ENCODE measurements at places on chromosomes 12 and 14. TPM values are rescaled to one million over a fixed set of nuclear protein-coding genes. Genes with fewer than 3 reads are reported as not detected.

GRCh38 chr14:103848175-103849077 lies 1.1 kb upstream of the PPP1R13B start:
- no peaks in the 10 kb centered on the region for H3K27me3 ChIP-seq
- no peaks in the 10 kb centered on the region for H3K36me3 ChIP-seq
- H3K4me1 ChIP-seq: peaks cover 17% of the 10 kb centered on the region

Gene RNFT2
- total RNA-seq: 2.6 TPM

Gene JAG2
- total RNA-seq: 31.2 TPM

DNA sequence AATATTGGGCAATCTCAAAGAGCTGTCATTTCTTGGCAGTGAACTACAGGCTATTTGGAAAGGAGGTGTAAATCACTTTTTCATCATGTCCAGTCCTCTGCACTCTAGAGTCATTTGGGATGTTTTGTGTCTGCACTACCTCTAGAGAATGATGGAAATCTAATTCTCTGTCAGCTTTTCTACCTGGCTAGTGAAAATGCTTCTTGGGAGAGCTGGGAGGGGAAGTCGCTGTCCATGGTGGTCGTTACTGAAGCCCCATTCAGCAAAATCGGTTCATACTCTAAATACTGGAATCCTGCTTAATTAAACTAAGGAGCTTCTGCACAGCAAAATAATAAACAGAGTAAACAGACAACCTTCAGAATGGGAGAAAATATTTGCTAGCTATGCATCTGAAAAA lies 251.8 kb downstream of the APAF1 start:
- DNase-seq: no peak
- H3K27ac ChIP-seq: no peak overlapping the region
- H3K4me3 ChIP-seq: no peak overlapping the region

Measured in upper lobe of right lung (tissue), 1 donor.